Uterine smooth muscle cell (primary cell): ENCODE measurements at places on chromosomes 1 and 21. TPM values are rescaled to one million over a fixed set of nuclear protein-coding genes. Genes with fewer than 3 reads are reported as not detected.

PCSK9 gene
- 0.11 and 1.1 TPM in 2 replicates for total RNA-seq

NOS1AP gene
- total RNA-seq = 0.37 and 0.44 TPM in 2 replicates

DCDC2B gene
- 0.12 TPM in 1 of 2 replicates, not detected in the other for total RNA-seq

CSMD2 gene
- 5.8 and 10.1 TPM in 2 replicates for total RNA-seq

LCE2A gene
- 0.25 and 2.2 TPM in 2 replicates for total RNA-seq

MAP1LC3C gene
- 0.25 and 0.44 TPM in 2 replicates for total RNA-seq

C8B gene
- total RNA-seq = not detected in 2 replicates

TTC39A gene
- 1.4 and 2.2 TPM in 2 replicates for total RNA-seq

AQP10 gene
- total RNA-seq = under 0.01 TPM in 1 of 2 replicates, not detected in the other

YBX1 gene
- 820 and 977 TPM in 2 replicates for total RNA-seq

OR10Z1 gene
- total RNA-seq = under 0.01 and 0.22 TPM in 2 replicates

RHCE gene
- 0.75 and 0.77 TPM in 2 replicates for total RNA-seq

KLHDC9 gene
- total RNA-seq = 1.3 and 1.6 TPM in 2 replicates

OR2T35 gene
- not detected in 2 replicates for total RNA-seq

YIPF1 gene
- total RNA-seq = 15.3 and 20.0 TPM in 2 replicates

PINK1 gene
- 99.3 and 101 TPM in 2 replicates for total RNA-seq

VAV3 gene
- 0.50 and 0.77 TPM in 2 replicates for total RNA-seq

PAQR6 gene
- 0.22 and 0.37 TPM in 2 replicates for total RNA-seq

C1orf115 gene
- total RNA-seq = 2.5 and 4.2 TPM in 2 replicates

PTPRF gene
- total RNA-seq = 58.4 and 90.2 TPM in 2 replicates

MAP3K7CL gene
- total RNA-seq = 11.8 and 19.7 TPM in 2 replicates

CXADR gene
- 5.1 and 5.3 TPM in 2 replicates for total RNA-seq

RGSL1 gene
- not detected in 2 replicates for total RNA-seq

AGT gene
- total RNA-seq = 0.22 and 0.50 TPM in 2 replicates

LDLRAD1 gene
- total RNA-seq = under 0.01 TPM in 1 of 2 replicates, not detected in the other

TIPRL gene
- total RNA-seq = 41.9 and 46.4 TPM in 2 replicates
